ENCODE measurements at places on chromosomes 11 and 22.
A peak's percentile ranks its signal among the peaks of the same experiment; 100 is the strongest.

DNA sequence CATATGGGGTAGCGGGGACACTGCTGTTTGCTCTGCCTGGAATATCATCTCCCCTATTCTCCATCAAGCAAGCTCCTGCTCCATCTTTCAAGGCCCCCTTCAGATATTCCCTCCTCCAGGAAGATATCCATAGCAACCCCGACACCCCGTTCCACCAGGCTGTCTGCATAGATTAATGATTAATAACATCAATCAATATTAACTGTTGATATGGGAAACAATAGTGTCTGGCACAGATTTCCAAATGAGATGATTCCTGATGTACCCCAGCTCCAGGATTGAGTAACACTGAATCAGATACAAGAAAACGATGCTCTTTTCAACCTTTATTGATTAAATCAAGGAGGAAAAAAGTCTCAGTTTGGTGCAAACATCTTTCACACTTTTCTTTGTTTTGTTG, 7.5 kb upstream of the TPST2 start:
- DNase-seq = no peak

- DNase-seq = no peak
Measured at GRCh38 chr11:104075706-104076105, 39.3 kb downstream of the DDI1 start.

DNA sequence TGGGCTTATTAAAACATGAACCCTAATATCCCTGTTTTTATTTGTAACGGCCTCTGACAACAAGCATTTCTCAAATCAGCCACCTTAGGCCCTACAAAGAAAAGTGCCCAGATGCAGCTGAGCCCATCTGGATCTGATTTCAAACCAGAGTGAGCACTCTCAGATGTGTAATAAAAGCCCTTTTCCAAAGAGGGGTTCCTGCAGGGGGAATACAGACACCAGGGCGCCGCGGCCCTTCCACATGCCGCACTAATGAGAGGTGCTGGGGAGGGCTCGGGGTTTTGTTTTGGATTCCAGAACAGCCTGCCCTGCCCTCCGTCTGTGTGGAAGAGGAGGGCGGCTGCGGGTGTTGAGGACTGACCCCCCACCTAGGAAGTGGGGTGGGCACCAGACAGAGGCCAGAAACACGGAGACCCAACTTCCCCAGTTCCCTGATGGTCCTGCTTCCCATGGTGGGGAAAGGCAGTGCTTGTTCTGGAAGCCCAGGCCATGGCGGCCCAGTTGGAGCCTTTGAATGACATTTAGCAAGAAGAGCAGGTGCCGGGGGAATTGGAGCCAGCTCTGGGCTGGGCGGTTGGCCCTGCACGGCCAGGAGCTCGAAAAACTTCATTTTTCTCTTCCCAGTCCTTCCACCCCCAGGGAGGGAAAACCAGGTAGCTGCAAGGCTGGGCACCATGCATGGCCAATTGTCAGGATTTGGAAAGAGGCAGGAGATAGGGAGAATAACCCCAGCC, 63.7 kb downstream of the MACROD1 start:
- DNase-seq = no peak

DNA sequence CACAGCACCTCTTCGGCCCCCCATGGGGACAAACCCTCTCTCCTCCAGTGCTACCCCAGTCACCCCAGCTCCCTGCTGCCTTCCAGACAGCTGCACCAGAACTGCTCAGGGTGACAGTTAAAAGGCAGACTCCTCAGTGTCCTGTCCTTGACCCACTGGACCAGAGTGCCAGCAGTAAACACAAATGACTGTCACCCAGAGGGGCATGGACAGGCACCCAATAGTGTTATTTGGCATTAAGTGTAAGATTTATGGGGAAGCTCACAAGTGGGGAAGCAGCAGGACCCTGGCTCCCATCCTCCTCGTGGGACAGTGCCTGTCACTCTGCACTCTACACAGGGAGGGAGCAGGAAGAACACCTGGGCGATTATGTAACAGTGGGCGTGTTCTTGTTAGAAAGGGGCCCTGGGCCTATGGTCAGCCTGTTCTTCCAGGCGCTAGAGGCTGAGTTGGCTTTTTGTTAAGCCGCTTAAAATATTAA, 5.0 kb downstream of the RPS19BP1 start:
- DNase-seq = no peak

DNA sequence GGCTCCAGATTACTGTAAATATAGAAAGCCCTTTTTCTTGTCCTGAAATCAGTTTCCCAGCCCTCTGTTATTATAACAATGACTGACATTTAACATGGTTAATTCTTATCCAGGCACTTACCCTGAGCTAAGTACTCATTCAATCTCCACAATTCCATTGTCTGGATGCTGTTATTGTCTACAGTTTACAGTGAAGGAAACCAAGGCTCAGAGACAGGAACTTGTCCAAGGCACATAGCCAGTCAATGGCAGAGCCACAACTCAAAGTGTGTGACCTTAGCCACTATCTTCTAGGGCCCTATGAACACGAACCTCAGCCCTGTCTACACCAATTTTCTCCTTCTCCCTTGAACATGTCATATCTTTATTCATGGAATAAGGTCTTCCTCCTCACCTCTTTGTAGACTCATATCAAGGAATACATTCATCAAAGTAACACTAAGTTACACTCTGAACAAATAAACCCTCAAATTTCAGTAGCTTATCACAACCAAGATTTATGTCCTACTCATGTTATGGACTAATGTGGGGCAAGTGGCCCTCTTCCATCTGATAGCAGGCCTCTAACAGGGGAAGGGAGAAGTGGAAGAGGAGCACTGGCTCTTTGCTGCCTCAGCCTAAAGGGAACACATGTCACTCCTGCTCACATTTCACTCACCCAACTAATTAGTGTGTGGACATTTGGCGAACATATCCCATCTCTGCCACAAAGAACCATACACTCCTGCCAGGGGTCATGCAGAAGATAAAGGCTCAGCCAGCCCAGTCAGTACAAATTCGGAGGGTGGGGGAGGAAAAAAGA, 39.3 kb upstream of the APLNR start:
- DNase-seq = no peak

GRCh38 chr22:35133702-35134380, 67.9 kb downstream of the ISX start:
- no peak for DNase-seq

- DNase-seq = no peak
Measured at GRCh38 chr11:38582756-38583155, 1984.7 kb upstream of the RAG2 start.

- DNase-seq = no peak
Measured at GRCh38 chr11:80074837-80075236, 634.0 kb upstream of the TENM4 start.

DNA sequence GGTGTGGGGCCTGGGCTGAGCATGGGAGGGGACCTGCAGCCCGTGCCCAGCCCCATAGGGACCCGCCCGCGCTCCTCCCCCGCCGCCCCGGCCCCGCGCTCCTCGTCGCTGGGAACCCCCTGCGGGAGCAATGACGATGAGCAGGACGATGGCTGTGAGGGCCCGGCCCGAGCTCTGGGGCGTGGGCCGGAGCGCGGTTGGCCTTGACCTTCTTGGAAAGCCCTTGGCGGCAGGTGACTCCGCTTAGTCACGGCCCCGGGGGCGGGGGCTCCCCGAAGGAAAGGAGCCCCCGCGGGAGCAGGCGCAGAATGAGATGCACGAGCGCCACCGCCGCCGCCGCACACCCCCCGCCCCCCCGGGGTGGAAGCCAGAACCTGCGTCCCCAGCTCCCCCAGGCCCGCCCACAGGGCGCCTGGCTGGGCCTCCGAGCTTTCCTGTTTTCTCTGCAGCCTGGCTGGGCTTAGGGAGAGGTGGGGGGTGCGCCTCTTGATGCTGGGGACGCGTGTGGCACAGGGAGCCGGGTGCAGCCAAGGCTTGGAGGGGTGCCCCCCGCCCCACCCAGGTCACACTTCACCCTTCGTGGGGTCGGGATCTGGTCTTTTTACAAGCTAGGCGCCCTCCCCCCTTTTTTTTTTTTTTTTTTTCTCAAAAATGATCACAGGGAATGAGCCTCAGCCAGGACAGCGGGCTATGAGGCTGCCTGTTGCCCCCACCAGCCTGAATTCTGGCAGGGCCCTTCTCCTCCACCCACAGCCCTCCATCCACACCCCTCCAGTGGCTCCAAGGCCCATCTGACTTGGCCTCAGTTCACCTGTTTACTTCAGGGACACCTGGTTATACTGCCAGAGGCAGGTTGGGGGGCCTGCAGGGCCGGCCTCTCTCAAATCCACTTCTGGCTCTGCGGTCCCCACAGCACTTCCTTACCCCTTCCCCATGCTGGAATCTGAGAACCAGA, 17.9 kb downstream of the CRELD2 start:
- peak; percentile 98 for DNase-seq

DNA sequence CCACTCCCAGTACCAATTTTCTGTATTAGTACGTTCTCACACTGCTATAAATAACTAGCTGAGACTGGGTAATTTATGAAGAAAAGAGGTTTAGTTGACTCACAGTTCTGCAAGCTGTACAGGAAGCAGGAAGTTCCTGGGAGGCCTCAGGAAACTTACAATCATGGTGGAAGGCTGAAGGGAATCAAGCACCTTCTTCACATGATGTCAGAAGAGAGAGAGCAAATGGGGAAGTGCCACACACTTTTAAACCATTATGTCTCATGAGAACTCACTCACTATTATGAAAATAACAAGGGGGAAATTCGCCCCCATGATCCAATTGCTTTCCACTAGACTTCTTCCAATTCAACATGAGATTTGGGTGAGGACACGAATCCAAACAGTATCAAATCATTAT, 271.4 kb downstream of the ETS1 start:
- DNase-seq = no peak

DNA sequence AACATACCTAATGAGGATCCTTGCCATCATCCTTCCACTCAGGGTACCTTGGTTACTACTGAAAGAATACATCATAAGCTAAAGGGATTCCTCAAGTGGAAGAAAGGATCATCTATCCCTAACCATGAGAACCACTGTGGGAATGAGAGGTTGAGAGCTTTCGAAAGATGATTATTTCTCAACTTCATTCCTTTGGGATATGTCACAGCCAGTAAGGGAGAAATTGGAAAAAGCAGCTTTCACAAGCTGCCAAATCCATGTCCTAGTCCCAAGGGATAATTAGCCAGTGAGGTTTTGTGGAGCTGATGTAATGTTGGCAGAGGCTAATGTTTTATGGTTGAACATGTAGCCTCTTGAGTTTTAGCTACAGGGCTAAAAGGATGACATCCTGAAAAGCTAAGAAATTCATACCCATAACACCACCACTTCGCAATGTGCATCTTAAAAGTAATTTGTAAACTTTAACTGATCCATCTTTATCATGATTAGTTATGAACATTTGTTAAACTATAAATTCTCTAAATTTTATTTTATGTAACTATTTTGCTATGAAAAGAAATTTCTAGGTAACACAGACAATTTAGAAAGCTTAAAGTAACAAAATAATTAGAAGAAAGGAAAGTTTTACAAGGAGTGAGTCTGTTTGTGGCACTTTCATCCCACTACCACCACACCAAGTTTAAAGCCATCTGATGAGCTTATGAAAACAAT, 123.9 kb downstream of the MRTFA start:
- no peak for DNase-seq

- DNase-seq = peak; percentile 58
Measured at GRCh38 chr11:61587951-61588727, 7.3 kb upstream of the SYT7 start.

- no peak for DNase-seq
Measured at GRCh38 chr11:31361743-31362142, 7.8 kb downstream of the DCDC1 start.

DNA sequence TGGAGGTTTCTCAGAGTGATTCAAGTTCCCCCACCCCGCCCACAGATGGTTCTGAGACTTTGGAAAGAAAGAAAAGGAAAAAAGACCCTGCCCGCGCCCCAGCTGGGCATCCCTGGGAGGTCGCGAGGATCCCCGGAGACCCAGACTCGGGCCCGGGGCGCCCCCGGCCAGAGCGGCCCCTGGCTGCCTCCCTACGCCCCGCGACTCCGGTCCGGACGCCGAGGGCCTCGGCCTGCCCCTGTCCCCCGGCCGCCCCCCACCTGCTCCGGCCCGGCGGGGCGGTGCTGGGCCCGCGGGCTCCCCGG, 2.3 kb upstream of the AIFM3 start:
- no peak for DNase-seq

GRCh38 chr22:44147008-44147645, 33.6 kb upstream of the PARVG start:
- no peak for DNase-seq

GRCh38 chr22:29541845-29542244, 11.7 kb downstream of the THOC5 start:
- DNase-seq = no peak

- no peak for DNase-seq
Measured at GRCh38 chr11:123233975-123234334, 38.9 kb upstream of the CLMP start.

Measured in stimulated activated CD4-positive, alpha-beta T cell treated with anti-CD3 and anti-CD28 coated beads, Interleukin-1b, Interleukin-23, amount 100 ng/mL, for 4 hours (primary cell).